ENCODE measurements at places on chromosomes 6 and 20.

- no peak for DNase-seq
These were observed 61.6 kb upstream of the JAG1 start for GRCh38 chr20:10735195-10735949.

DNA sequence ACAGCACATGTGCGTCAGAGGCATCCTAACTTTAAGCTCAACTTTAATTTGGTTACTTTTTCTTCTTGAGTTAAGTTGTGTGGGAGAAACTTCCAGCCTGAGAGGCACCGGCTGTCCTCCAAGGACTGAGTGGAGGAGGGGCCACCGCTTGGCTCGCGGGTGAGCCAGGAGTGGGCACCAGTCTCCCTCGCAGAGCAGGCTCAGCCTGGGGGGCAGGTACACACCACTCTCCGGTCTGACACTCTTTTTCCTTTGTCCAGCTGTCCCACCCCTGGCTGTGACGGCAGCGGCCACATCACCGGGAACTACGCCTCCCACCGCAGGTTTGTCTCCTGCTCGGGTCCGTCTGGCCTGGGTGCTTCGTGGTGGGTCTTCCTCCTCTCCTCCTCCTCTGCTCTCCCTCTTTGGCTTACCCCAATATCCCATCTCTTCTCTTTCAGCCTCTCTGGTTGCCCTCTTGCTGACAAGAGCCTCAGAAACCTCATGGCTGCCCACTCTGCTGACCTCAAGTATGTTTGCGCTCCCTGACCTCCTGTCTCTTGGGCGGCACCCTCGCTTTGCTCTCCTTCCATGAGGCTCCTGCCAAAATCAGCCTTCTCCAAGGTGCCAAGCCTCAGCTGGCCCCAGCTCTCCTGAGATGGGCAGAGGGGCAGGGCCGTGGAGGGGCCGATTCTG lies 32.6 kb upstream of the PCMTD2 start:
- DNase-seq, result no peak

DNA sequence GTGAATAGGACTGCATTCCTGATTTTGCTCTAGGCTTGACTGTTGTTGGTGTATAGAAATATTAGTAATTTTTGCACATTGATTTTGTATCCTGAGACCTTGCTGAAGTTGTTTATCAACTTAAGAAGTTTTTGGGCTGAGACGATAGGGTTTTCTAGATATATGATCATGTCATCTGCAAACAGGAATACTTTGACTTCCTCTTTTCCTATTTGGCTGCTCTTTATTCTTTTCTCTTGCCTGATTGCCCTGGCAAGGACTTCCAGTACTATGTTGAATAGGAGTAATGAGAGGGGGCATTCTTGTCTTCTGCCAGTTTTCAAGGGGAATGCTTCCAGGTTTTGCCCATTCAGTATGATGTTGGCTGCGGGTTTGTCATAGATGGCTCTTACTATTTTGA lies 13.4 kb downstream of the HLA-DOB start:
- DNase-seq, result no peak

GRCh38 chr20:49457444-49457843 lies 25.0 kb downstream of the KCNB1 start:
- DNase-seq, result no peak

DNA sequence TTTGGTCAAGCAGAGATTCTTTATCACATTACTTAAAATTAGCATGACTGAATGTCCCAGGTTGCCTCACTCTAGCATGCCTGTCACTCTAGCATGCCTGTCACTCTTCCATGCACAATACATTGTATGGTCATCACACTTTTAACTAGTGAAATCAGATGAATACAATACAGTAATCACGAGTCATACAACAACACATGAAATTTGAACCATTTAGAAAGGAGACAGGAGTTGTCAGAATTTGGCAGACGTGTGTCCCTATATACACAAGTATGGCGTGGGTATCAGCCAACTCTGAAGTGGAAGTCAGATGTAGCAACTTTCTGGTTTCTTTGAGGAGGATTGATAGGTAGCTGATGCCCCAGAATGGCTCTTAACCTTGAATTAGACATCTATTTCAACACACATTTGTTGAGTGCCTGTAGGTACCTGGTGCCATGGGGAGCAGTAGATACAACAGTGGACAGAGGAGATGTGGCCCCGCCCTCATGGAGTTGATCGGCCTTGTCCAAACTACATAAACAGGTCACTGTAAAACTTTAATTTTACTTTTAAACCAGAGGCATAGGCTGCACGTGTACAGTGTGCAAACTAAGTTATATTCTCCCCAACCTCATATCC lies 116.1 kb upstream of the TIAM2 start:
- DNase-seq, result no peak

- DNase-seq, result peak; percentile 80
These were observed at the start of gene CBFA2T2 for GRCh38 chr20:33490023-33490933. TSS of gene CBFA2T2 (plus strand) at chr20:33490096. CDS start at chr20:33490268, 172 bp downstream.

GRCh38 chr6:16545382-16545781 lies 215.9 kb downstream of the ATXN1 start:
- DNase-seq, result no peak
